ENCODE measurements at places on chromosomes 1 and 21.

GRCh38 chr21:44817506-44817880 is 369 bp downstream of the SUMO3 start:
- DNase-seq, result peak; percentile 93

GRCh38 chr1:57550092-57550491 is 126.2 kb upstream of the DAB1 start:
- DNase-seq, result no peak

DNA sequence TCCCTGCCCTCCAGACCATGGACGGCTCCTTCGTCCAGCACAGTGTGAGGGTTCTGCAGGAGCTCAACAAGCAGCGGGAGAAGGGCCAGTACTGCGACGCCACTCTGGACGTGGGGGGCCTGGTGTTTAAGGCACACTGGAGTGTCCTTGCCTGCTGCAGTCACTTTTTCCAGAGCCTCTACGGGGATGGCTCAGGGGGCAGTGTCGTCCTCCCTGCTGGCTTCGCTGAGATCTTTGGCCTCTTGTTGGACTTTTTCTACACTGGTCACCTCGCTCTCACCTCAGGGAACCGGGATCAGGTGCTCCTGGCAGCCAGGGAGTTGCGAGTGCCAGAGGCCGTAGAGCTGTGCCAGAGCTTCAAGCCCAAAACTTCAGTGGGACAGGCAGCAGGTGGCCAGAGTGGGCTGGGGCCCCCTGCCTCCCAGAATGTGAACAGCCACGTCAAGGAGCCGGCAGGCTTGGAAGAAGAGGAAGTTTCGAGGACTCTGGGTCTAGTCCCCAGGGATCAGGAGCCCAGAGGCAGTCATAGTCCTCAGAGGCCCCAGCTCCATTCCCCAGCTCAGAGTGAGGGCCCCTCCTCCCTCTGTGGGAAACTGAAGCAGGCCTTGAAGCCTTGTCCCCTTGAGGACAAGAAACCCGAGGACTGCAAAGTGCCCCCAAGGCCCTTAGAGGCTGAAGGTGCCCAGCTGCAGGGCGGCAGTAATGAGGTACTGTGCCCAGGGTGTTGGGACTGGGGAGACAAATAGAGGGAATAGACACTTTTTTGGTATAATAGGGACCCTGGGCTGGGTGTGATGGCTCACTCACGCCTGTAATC is 1.0 kb downstream of the ZBTB48 start:
- no peak for DNase-seq

- no peak for DNase-seq
Measured at GRCh38 chr1:78104322-78104721, 58.6 kb downstream of the GIPC2 start.
